Mesothelial cell of epicardium (in vitro differentiated cells): ENCODE measurements at places on chromosomes 5 and 9. TPM values are rescaled to one million over a fixed set of nuclear protein-coding genes. Genes with fewer than 3 reads are reported as not detected.

DNA sequence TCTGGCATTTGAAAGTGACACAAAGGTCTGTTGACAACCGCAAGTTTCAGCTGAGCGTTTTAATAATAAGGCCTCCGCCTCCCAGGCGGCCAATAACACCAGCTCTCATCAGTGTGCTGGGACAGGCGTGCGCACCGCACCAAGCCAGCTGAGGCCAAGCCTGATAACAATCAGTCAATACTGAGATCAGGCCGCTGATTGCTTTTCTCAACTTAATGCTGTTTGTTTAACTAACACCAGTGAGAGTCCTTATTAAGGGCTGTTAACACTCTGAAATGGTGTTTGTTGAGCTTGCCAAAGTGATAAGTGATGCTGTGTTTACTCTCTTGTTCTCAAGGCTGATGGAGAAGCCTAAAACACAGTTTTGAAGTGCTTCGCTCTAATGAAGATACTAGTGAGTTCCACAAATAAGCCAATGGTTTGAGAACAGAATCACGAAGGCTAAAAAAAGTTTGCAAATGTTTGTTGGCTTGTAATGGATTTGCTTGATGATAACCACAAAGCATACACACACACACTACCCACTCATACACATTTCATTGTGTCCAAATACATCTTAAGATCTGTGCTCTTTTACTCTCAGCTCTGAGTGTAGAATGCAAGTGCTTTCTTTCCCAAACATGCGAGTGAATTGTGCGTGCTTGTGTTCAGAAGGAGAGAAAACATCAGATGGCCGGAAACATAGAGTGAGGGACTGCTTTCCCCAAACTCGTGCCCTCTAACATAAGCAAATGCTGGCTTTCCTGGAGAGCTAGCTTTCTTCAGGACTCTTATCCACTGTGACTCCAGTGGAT, 330.4 kb upstream of the KLF4 start:
- no peak overlapping the region for H3K4me3 ChIP-seq
- H3K27me3 ChIP-seq: peaks cover 5% of the 10 kb centered on the region
- no peak for DNase-seq
- no peaks in the 10 kb centered on the region for H3K36me3 ChIP-seq
- H3K27ac ChIP-seq: no peak overlapping the region

- no peak overlapping the region for H3K4me3 ChIP-seq
- DNase-seq: no peak
- H3K27ac ChIP-seq: no peak overlapping the region
- H3K4me1 ChIP-seq: peaks cover 13% of the 10 kb centered on the region
Observed at GRCh38 chr5:158159621-158160020, 300.7 kb upstream of the CLINT1 start.

- no peak for DNase-seq
- peaks cover 28% of the 10 kb centered on the region for H3K27me3 ChIP-seq
- H3K36me3 ChIP-seq: no peaks in the 10 kb centered on the region
- no peak overlapping the region for H3K27ac ChIP-seq
- peaks cover 24% of the 10 kb centered on the region for H3K4me1 ChIP-seq
- H3K4me3 ChIP-seq: no peak overlapping the region
Observed at GRCh38 chr9:91428927-91429351, 5.3 kb upstream of the NFIL3 start.

- no peak for DNase-seq
- H3K4me3 ChIP-seq: no peak overlapping the region
- no peaks in the 10 kb centered on the region for H3K36me3 ChIP-seq
- peaks cover 9% of the 10 kb centered on the region for H3K4me1 ChIP-seq
Observed at GRCh38 chr5:100270023-100270771, 265.0 kb upstream of the FAM174A start.

- H3K27ac ChIP-seq: no peak overlapping the region
- H3K4me1 ChIP-seq: peaks cover 6% of the 10 kb centered on the region
- H3K27me3 ChIP-seq: no peaks in the 10 kb centered on the region
Observed at GRCh38 chr9:114688379-114688778, 6.4 kb upstream of the TEX48 start.

FBP1 gene
- 5.3 to 6.5 TPM (median 5.9 TPM) in 3 replicates for total RNA-seq

- no peak for DNase-seq
- peaks cover 2% of the 10 kb centered on the region for H3K4me1 ChIP-seq
- H3K27ac ChIP-seq: no peak overlapping the region
- H3K4me3 ChIP-seq: no peak overlapping the region
Observed at GRCh38 chr5:11240293-11241190, 479.5 kb upstream of the DAP start.
